NCI-H1105 treated with DMSO at 0.1 percent for 48 hours (cell line): ENCODE measurements at places on chromosomes 2 and 18.
A peak's percentile ranks its signal among the peaks of the same experiment; 100 is the strongest.

DNA sequence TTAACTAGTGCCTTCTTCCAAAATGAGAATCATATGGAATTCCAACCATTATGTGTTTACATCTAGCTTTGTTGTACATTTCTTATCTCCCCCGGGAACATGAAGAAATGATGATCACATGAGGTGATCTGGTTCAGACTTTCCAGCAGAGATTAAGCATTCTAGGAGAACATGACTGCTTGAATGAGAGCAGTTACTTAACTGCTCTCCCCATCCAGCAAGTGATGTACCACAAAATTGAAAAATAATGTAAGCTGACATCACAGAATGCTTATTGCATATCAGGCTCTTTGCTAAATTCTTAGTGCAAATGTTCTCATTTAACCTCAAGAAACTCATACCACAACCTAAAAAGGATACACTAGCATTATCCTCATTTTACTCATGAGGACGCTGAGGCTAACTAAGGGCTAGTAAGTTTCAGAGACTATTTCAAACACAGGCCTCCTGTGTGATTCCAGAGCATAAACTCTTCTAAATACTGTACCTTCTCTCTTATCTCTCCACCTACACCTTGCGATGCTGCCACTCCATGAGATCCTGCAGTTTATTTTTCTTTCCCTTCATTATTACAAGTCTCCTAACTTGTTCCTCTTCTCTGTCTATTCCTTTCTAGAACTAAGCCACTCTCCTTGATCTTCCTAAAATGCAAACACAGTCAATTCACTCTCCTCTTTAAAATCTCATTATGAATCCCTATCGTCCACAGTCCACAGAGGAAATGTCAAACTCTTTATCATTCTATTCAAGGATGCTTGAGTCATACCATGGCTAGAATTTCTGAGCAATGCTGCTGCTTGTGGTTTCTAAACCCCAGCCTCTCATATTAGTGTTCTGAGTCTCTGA lies 1224.8 kb upstream of the ZEB2 start:
- no peak for DNase-seq

DNA sequence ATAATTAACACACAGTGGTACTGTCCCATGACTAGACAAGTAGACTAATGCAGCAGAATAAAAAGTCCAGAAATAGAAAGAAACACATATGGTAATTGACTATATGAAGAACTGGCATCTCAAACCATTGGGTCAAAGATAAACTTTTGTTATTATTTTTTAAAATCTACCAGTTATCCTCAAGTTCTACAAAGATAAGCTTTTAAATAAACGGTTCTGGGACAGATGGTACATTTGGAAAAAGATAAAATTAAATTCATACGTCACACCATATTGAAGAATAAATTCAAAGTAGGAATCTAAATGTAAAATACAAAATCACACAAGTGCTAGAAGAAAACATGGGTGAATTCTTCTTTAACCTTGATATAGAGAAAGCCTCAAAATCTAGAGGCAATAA lies 37.6 kb upstream of the PLEKHM3 start:
- DNase-seq: no peak

GRCh38 chr2:88807237-88807962 lies 115.9 kb downstream of the RPIA start:
- no peak for DNase-seq

GRCh38 chr2:156907806-156908205 lies 349.7 kb upstream of the GALNT5 start:
- DNase-seq: no peak

DNA sequence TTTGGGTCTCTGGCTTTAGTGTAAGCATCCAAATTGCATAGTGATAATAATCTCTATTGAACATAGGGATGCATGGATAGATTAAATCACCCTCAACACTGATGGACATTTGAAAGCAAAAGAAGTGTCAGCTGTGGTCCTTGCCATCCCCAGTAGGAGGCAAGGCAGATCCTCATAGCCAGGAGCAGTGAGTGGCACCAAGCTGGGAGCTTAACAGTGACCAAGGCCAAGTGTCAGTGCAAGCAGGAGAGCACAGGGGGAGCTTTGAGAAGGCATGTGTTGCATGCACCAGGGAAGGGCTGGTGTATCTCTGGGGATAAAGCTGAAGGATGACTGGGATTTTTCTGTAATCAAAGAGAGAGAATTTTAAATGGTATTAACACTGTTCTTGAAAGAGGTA lies 14.7 kb downstream of the SLC14A1 start:
- no peak for DNase-seq

DNA sequence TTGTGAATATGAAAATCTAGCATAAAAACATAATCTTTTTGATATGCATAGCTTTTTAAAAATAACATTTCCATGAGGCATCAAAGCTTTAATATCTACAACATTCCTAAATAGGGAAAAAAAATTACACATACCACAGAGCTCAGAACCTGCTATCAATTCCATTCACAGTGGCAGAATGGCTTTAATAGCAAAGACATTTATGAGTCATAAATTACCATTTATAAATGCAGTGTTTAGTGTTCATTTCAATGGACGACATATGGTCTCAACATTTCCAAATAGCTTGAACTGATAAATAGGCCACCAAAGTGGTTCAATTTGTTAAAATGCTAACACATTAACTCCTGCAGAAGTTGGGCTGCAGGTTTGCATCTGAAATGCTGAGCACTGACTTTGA lies 600.6 kb upstream of the SETBP1 start:
- DNase-seq: no peak

DNA sequence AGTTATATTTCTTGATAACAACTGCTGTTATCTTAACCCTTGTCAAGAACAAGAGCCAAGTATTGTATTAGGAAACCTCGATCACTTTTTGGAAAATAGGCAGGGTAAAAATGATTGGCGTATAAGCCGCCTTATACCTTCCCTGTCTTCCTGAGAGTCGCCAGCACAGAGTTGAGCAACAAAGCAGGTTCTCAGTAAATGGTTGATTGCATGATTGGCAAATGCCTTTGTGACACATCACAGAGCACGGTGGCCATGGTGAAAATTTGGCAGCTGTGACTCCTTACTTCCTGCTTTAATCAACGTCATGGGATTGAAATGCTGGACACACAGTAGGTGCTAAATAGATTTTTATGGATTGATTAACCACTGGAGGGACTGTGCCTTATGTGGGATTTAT lies 3.9 kb upstream of the KLHL29 start:
- peak; percentile 55 for DNase-seq

DNA sequence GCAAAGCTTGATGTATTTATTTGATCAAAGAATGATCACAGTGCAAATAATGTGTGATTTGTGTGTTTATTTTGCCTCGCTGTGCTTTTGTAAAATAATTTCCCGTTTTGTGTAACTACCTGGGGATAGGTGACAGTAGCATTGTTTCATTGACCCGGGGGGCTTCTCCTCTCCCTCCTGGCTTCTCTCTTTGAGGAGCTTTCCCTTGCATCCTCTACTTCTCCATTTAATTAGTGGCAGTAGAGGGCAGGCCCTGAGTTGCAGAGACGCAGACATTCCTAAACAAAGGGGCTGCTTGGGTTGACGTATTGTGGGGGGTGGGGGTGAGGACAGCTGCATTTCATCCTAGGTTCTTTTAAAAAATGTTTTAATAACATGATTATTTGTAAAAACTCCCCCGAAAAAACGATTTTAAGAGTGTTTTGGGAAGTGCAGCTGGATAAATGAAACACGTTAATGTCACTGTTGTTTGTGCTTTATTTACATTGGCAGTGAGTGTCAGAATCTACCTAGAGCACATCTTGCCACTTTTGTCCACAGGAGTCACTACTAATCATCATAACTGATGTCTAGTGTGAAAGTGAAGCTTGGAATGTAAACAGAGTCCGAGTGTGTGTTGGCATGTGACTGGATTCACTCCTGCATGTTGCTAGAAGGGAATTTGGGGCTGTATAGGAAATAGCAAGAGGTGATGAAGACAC lies 2.2 kb downstream of the NEDD4L start:
- DNase-seq: peak; percentile 19

- DNase-seq: no peak
These were observed 449.6 kb downstream of the SPAG16 start for GRCh38 chr2:213733893-213734292.

DNA sequence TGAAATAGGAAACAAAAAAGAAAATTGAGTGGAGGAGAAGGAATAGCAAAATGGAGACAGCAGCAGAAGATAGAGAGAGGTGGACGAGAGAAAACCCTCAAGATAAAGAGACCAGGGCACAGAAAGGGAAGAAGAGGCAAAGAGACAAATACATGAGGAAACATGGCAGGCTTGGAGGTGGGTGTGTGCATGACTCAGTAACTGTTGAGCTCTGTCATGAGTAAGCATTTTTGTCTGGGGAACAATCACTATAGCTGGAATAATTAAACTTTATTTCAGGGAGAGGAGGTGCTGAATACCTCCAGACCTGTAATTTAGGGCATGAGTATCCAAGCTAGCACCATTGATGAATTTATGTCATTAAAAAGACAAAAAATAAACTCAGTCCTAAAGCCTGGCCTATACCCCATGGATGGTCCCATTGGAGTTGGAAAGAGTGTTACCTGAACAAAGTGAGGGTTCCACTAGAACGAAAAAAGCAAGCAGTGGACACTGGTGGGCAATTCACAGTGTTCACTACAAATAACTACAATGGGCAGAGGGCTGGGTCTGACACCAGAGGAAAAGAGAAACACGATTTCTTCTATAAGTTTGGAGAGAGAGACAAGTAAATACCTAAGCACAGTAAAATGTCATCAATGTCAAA lies 145.5 kb downstream of the ADCYAP1 start:
- no peak for DNase-seq

DNA sequence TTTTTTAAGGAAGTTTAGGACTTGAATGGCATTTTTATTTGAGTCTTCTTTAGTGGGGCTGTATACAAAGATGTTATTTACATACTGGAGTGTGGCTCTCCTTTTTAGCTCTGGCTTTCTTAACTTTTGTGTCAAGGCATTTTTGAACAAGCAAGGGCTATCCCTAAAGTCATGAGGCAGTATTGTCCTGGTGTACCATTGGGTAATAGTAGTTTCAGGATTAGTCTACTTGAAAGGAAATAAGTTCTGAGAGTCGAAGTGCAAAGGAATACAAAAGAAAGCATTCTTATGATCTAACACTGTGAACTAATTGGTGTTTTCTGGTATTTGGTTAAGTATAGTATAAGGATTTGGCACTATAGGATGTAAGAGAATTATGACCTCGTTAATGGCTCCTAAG lies 1.9 kb upstream of the CYP27A1 start:
- no peak for DNase-seq

DNA sequence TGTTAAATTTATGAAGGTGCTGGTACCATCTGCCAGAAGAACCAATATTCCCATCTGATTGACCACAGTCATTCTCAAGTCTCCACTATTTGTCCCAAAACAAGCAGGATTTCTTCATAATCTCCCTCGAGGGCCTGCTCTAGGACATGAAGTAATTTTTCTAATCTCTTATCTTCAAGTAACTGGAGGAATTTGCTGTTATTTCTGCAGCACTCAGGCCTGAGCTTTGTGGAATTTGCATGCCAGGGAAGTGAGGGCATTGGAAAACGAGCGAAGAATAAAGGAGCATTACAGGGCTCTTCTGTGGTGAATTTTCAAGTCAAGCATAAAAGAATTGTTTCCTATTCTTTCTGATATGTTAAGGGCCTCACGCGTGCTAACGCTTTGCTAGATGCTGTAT lies 161.2 kb upstream of the EPAS1 start:
- no peak for DNase-seq

DNA sequence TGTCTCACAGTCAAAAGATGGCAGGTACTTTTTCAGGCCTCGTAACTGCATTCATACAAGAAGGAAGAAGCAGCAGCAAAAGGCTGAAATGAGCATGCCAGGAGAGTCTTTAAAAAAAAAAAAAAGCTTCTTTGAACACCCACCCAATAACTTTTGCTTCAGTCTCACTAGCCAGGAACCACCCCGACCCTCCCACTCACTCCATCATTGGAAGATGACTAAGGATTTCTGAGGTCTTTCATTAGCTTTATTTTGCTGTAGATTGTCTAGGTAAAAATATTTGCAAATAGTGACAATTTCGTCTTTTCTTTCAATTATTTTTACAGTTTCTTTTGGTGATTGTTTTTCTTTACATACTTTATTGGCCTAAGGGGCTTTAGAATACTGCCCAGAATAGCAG lies 37.9 kb downstream of the RBBP8 start:
- DNase-seq: no peak

- DNase-seq: no peak
These were observed 50.4 kb upstream of the CTIF start for GRCh38 chr18:48488388-48488850.

GRCh38 chr2:177753682-177754491 lies 318.7 kb downstream of the PDE11A start:
- no peak for DNase-seq

- no peak for DNase-seq
These were observed 2.8 kb downstream of the DYM start for GRCh38 chr18:49457616-49458015.

DNA sequence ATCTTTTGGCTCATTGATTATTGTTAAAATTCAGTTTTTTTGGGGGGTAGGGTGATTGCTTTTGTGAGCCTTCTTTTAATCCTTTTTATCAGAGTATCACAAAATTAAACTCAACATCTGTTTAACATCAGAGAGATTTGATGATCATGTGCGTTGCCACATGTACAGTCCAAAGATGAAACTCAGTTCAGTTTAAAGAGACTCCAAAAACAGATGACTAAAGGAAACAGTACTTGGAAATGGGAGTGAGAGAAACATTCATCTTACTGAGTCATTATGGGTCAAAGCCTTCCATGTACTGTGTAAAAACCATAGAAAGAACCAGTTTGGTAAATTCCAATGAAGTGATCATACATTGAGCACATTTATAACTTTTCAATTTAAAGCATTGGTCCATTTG lies 53.0 kb downstream of the LYPD6 start:
- no peak for DNase-seq

DNA sequence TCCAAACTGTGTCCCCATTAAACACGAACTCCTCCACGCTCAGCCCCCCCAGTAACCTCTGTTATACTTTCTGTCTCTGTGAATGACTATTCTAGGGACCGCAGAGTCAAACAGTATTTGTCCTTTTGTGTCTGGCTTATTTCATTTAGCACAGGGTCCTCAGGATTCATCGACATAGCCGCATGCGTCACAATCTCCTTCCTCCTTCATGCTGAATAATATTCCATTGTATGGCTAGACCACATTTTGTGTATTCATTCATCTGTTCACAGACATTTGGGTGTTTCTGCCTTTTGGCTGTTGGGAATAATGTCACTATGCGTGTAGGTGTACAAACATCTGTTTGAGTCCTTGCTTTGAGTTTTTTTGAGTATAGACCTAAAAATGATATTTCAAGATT lies 80.9 kb downstream of the SH3RF3 start:
- DNase-seq: no peak
